Stimulated activated CD4-positive, alpha-beta T cell treated with anti-CD3 and anti-CD28 coated beads, Interleukin-1b, Interleukin-23, amount 100 ng/mL, for 48 hours (primary cell): ENCODE measurements at places on chromosomes 16 and 17.

- no peak for DNase-seq
Measured at GRCh38 chr16:86887416-86887815, 309.1 kb downstream of the FOXL1 start.

DNA sequence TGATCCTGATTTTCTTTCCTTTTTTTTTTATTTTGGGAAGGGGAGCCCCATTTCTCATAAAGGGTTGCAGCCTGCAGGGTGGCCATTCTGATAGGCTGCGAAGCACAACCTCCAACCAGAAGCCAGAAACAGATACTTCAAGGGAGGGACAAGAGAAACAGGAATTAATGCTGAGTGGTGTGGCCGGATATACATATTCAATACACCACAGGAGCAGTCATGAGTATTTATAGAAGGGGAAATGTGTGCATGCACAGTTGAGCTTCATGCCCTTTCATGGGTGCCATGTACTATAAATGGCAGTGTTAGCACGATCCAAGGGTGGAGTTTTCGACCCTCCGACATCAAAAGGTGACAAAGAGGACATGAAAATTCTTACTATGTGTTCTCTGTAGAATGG, 320.8 kb downstream of the CBLN1 start:
- DNase-seq: no peak

- DNase-seq: no peak
Measured at GRCh38 chr16:49859125-49859811, 3.4 kb upstream of the ZNF423 start.

DNA sequence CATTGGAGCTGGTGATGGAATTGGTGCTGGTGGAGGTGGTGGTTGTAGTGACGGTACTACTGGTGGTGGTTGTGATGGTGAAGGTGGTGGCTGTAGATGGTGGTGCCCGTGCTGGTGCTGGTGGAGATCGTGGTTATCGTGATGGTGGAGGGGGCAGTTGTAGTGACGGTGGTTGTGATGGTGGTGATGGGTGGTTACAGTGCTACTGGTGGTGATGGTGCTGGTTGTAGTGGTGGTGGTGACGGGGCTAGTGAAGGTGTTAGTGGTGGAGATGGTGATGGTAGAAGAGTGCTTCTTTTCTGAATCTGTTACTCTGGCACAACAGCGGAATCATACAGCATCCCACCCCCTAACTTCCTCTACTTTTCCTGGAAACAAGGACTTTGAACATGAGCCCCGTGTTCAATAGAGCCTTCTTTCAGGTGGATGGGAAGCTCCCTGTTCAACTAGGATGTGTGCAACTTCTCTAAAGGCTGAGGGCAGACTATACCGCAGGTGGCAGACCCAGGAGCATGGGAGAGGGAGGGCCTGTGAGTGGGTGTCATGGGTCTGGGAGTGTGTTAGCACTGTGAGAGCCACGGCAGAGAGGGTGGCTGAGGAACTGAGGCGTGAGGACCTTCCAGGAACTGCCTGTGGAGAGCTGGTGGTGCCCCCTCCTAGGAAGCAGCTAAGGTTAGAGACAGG, 8.2 kb downstream of the TBX21 start:
- no peak for DNase-seq

GRCh38 chr17:65556910-65557348, 4.5 kb downstream of the AXIN2 start:
- no peak for DNase-seq

GRCh38 chr17:75864448-75864871, 9.3 kb upstream of the WBP2 start:
- DNase-seq: peak; percentile 48

DNA sequence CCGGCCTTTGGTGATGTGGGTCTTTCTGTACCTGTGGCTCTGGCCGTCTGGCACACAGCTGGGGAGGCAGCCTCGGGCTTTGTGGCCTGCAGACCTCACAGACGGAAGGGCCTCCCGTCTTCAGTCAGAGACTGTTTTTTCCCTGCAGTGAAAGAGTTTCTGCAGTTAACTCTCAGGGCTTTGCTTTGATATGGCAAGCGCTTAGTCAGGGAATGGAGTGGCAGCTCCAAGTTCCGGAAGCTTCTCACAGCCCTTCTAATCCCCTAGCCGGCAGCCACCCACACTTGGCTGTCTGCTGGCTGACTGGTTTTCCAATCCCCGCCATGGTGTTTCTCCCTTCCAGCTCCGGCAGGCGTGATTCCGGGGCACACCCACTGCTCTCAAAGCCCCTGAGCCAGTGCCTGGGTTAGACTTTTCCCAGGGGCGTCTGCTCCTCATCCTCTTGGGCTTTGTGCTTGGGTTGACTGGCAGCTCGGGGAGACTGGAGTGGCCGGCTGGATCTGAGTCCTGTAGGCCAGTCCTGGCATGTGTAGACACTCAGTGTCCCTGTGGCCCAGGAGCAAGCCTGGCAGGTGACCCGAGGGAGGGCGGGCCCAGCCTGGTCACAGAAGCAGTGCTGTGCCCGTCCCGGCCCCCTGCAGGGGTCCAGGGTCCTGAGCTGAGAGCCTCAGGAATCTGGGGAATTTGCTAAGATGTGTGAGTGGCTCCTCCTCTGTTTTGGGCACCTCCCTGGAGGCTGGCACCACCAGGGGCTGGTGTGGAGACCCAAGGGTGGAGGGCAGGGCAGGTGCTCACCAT, 29.9 kb downstream of the BAIAP2 start:
- no peak for DNase-seq

- no peak for DNase-seq
Measured at GRCh38 chr16:69293401-69293800, 17.7 kb upstream of the VPS4A start.
